Mononuclear cell (primary cell): ENCODE measurements at places on chromosomes 1 and 21. TPM values are rescaled to one million over a fixed set of nuclear protein-coding genes. Genes with fewer than 3 reads are reported as not detected.

Gene FMO2
- not detected for total RNA-seq

Gene ACTL8
- total RNA-seq = not detected

Gene TNN
- total RNA-seq = not detected

Gene AMPD1
- not detected for total RNA-seq

Gene MAD2L2
- total RNA-seq = 28.7 TPM

Gene C1orf115
- 1.3 TPM for total RNA-seq

Gene TENT5C
- total RNA-seq = 69.2 TPM

Gene MMP23B
- total RNA-seq = 1.3 TPM

Gene C1orf116
- 0.63 TPM for total RNA-seq

Gene NBPF6
- not detected for total RNA-seq

Gene PKP1
- not detected for total RNA-seq

Gene MMEL1
- 0.63 TPM for total RNA-seq

Gene OR10J1
- not detected for total RNA-seq

Gene MPL
- 2.3 TPM for total RNA-seq

Gene FHL3
- 8.3 TPM for total RNA-seq

Gene LAMB3
- total RNA-seq = 12.4 TPM
